Amniotic stem cell (primary cell): ENCODE measurements at places on chromosomes 6 and 20.

DNA sequence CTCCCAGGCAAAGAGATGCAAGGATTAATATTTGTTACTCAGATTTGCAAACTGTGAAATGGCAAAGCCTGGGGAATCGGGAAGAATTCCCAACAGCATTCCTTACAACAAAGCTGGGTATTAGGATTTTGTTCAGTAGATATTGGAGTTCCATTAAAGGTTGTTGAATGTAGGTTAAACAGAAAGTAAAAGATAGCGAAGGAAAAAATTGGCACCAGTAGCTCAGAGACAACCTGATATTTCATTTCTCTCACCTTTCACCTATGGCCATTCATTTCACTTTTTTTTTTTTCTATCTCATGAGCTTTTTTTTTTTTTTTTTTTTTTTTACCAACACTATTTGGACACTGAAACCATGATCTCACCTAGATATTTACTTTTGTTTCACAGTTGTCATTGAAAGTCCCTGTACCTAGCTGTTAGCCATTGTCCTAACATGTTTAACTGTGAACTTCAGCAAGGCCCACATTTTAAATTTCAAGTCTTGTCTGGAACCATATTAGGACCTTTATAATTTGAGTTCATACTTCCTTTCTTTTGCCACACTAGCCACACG is 552.5 kb downstream of the HAO1 start:
- no peak for DNase-seq

- DNase-seq, result no peak
Observed at GRCh38 chr6:119985952-119986736, 636.6 kb upstream of the MAN1A1 start.

- DNase-seq, result no peak
Observed at GRCh38 chr6:43658161-43658560, 13.3 kb downstream of the RSPH9 start.

GRCh38 chr6:36526066-36526465 is 21.2 kb downstream of the STK38 start:
- no peak for DNase-seq
